GM10248 (cell line): ENCODE measurements at places on chromosomes 1 and 21.
A peak's percentile ranks its signal among the peaks of the same experiment; 100 is the strongest.

- no peak for DNase-seq
These were observed 80.0 kb downstream of the DYRK1A start for GRCh38 chr21:37446552-37446951.

- no peak for DNase-seq
These were observed 36.8 kb downstream of the DHRS3 start for GRCh38 chr1:12581179-12581578.

GRCh38 chr1:169102567-169102966, 3.9 kb upstream of the ATP1B1 start:
- no peak for DNase-seq

- no peak for DNase-seq
These were observed 64.0 kb upstream of the ZNF281 start for GRCh38 chr1:200473698-200474371.

DNA sequence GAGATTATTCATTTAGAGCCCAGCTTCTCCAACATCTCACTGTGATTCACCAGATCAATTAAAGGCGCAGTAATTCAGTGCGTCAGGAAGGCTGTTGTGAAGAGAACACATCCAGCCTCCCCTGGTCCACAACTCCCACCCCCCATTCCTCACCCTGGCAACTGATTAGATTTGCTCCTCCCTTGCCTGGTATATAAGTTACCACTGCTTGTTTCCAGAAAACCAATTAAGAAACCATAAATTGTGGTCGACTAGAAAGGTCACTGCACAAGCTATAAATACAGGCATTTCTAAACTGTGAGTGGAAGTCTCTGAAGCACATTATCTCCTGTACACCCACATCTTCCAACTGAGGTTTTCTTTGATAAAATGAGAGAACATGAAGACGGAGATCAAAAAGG, 41.9 kb downstream of the FAM163A start:
- DNase-seq, result no peak

DNA sequence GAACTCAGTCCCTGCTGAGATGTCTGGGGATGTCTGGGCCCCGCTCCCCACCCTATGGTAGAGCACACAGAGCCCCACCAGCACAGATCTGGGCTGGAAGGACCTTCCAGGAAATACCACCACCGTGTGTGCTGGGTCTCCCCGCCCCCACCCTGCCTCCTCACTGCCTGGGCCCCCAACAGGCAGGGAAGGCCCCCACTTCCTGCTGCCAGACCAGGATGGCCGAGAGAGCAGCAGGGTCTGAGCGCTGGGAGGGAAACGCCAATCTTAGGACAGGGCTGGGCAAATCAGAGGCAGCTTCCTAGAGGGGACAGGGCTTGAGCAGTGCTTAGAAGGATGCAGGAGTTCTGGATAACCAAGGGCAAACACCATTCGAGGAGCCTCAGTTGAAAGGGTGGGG, 11.9 kb downstream of the ADGRB2 start:
- no peak for DNase-seq

DNA sequence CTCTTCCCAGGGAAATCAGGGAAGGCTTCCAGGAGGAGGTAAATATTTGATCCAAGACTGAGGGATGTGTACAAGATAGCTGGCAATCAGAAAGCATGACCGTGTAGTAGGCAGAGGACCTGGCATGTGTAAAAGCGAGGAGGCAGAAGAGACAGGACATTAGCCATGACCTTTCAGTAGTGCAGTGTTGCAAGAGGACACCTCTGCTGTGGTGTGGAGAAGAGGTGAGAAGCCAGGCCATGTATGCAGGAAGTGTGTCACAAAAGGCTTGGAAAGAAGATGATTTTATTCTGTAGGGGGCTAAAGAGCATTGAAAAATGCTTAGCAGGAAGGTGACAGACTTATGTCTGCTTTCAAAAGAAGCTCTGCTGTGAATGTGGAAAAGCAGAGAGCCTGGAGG, 381.0 kb downstream of the ZP4 start:
- DNase-seq, result no peak

DNA sequence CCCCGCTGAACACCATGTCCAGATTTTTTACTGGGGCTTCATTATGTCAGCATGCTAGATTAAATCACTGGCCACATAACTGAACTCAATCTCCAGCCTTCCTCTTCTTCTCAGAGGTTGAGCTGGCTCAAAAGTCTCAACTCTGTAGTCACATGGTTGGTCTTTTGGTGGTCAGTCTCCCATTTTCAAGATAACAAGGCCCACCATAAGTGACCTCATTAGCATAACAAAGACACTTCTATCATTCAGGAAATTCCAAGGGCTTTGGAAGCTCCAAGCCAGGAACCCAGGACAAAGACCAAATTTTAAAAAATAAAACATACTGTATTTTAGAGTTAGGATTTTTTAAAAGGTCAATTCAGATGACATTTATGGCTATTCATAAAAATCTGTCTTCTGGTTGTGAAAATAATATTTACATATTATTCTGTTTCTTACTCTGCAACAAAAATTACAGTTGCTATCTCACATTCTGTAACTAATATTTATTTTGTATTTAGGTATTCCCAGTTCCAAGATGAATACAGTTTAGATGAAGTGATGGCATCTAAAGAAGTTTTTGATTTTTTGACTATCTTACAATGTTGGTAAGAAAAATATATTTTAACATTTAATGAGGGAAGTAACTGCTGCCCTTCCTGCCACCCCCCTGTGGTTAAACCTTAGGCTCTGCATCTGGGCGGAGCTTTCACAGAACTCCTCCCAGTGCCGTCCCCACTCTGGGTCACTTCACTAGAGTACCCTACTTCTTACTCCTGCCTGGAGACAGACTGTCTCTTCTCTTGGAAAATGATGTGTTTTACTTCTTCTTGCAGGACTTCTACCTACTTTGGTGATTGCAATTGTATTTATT, 49.3 kb downstream of the SCP2 start:
- no peak for DNase-seq

DNA sequence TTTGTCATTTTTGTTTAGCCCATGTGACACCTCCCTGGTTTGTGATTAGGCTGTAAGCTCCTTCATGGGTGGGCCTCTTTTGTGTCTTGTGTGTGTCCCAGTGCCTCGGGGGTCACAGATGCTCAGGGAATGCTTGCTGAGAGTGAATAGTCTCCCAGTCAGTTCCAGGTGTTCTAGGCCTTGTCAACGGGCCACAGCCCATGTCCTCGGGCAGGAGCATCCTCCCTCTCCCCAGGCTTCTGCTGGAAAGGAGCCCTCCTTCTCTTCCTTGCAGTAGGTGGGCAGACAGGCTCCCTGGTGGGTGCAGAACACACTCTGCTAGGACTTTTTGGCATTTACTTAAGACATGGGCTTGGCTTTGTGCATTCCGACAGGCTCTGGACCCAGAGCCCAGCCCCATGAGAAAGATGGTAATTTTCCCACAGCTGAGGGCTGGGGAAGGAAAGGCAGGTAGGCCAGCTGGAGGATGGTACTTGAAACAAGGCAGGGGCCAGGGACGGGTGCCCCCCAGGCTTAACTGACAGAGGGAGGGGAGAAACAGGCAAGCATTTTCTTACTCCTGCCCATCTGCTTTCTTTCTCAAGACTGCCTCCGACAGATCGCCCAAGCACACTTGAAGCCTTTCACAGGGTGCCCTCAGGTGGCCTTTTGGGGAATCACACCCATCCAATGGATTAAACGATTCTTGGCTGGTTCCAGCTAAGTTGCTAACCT, 7.1 kb upstream of the CPLANE2 start:
- peak; percentile 78 for DNase-seq

- DNase-seq, result no peak
These were observed 28.0 kb upstream of the PLCH2 start for GRCh38 chr1:2448098-2448445.

DNA sequence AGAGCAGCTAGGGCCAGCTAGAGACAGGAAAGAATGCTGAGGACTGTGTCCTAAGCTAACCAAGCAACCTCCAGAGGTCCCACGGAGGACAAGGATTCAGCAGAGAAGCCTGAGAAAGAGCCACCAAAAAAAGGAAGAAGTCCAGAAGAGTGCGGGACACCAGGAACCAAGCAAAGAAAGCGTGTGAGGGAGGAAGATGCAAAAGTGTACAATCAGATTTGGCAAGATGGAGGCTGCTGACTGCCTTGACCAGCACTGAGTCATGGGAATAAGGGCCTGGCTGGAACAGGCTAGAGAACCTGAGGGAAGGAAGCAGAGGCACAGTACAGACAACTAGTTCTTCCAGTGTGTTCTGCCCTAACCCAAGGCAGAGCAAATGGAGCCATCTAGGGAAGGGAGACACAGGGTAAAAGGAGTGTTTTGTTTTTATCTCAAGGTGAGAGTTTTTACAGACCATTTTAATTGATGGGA, 18.5 kb downstream of the TP53BP2 start:
- DNase-seq, result no peak

DNA sequence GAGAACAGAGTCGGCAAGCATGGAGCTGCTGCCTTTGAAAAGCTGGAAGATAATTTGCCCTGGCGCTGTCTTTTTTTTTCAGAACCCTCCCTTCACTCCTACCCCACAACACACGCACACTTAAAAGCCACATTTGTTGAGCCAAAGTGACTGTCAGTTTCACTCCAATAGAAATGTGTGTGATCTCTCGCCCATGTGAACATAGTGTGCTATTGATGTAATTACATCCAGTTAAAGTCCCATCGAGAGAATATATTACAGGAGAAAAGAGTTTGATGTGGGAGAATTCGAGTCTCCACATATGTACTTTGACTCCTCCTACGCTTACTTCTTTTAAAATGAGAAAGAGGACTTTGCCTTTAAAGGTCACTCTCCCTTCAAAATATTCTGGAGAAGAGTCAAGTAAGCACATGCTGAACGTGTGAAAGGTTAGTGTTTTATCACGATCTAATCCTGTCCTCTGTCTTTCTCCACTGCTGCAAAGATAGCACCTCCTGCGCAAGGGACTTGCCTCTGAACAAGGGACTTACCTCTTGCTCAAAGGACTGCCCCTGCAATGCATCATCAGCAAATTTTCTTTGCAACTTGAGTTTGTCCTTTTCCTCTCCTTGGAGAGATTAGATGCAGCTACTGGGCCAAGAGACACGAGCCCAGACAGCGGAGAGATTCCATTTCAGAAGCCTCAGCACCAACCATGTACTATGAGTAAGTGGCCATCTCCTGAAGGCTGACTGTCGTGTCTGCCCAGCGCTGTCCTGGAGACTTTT, 613.9 kb downstream of the PTPRU start:
- no peak for DNase-seq

- DNase-seq, result no peak
These were observed 15.1 kb upstream of the COP1 start for GRCh38 chr1:176222196-176222595.

- no peak for DNase-seq
These were observed 4.7 kb downstream of the ZNF648 start for GRCh38 chr1:182056601-182057366.

GRCh38 chr1:239636347-239636746, 250.0 kb downstream of the CHRM3 start:
- no peak for DNase-seq

DNA sequence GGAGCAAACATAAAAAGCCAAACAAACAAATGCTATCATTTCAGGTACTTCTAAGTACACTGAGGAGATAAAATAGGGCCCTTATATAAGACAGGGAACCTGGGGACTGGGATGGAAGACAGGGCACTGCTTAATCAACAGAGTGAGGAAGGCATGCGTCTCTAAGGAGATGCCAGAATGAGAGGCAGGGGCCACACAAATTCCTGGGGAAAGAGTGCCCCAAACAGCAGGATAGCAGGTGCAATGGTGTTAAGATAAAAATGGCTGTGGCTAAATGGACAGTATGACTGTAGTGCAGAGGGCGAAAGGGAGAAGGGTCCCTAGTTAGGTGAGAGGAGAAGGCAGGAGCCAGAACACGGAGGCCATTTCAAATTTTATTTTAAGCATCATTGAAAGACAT, 113.9 kb downstream of the ZBTB18 start:
- no peak for DNase-seq

GRCh38 chr1:104621221-104621620, 871.5 kb downstream of the AMY1C start:
- DNase-seq, result no peak

GRCh38 chr1:77977989-77978292, 931 bp downstream of the FUBP1 start:
- DNase-seq, result no peak

DNA sequence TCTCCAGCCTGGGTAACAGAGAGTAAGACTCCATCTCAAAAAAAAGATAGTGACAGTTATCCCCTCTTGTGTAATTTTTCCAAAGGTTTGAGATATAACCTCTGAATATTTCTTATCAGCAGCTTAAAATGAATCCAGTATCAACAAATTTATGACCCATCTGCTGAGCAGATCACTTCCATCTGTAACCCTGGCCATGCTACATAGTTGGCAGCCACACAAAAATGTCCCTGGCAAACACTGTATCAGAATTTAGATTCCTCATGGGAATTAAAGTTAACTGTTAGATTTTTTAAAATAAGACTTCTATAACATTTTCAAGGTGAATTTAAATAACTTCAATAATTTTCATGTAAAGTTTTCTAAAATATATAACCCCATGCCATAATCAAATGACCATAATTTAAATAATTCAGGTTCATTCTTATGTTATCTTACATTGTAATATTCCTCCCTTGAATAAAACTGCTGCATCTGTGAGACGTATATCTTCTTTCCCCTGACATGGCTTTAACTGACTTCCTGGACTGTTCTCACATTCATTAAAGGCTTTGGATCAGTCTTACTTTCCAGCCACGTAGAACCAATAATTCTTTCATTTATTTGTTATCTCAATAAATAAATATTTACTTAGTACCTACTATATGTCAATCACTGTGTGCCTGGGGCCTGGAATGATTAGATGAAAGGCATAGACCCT, 5.3 kb upstream of the PRPF38B start:
- no peak for DNase-seq
